ENCODE measurements at places on chromosomes 6 and 20.
A peak's percentile ranks its signal among the peaks of the same experiment; 100 is the strongest.

- no peak for DNase-seq
Measured at GRCh38 chr6:90350689-90351554, 54.3 kb upstream of the BACH2 start.

- DNase-seq = no peak
Measured at GRCh38 chr6:125415913-125416312, 114.1 kb upstream of the HDDC2 start.

DNA sequence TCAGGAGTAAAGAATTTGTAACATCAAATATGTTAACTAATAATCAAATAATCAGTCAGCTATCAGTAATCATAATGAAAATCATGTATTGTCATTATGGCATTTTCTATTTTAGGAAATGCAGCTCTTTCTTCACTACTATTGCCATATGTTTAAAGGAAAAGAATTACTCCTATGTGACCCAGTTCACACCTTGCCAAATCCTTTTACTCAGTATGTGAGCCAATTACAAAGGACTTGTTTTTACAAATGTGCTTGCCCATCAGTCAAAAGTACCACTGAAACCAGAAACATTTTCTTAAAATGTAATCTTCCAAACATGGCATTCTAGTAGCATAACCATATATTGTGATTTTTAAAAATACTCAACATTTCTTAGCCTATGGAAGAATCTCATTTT lies 63.6 kb downstream of the NCOA7 start:
- DNase-seq = no peak

- DNase-seq = no peak
Measured at GRCh38 chr6:119124079-119124824, 45.8 kb upstream of the FAM184A start.

- DNase-seq = no peak
Measured at GRCh38 chr6:44278774-44279697, 8.8 kb downstream of the TMEM151B start.

DNA sequence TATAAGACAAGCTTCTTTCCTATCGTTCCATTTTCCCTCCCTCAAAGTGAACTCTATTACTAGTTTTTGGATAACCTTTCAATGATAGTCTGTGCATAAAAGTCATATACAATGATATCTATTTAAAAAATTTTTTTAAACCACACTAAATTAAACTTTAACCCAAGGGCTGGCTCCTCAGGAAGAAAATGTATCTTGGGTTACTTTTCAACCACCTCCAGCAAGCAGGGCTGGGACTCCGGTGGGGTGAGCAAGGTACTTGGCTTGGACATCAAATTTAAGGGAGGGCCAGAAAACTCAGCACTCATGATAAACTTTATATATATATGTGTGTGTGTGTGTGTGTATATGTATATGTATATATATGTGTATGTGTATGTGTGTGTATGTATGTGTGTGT lies 13.9 kb upstream of the PPP1R3G start:
- DNase-seq = no peak

DNA sequence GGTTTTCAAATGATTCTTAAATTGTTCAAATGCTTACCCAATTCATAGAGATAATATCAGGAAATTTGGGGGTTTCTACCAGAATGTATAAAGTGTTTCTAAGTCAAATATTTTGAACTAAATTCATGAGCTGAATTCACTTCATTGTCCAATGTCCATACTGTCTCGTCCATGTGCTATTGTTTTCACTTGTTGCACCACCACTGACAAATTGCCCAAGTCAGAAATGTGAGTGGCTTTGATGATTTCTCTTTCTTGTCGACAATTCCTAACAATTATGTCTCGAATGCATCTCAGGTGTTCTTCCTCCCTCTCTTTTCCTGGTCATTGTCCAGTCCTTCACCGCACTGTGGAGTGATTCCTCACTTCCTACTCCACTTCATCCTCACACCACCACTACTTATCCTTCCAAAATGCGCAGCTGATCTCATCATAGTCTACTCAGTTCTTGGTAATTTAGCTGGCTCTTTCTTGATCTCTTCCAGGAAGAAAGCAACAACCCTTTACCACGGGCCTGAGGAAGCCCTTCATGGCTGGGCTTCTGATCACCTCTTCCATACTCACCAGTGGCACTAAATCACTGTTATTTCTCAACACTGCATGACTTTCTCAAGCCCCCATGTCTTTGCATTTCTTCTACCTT lies 161.1 kb downstream of the FOXA2 start:
- no peak for DNase-seq

GRCh38 chr20:16147216-16147615 lies 426.0 kb downstream of the KIF16B start:
- DNase-seq = no peak

GRCh38 chr6:117668736-117669135 lies 6.5 kb upstream of the NUS1 start:
- no peak for DNase-seq

- no peak for DNase-seq
Measured at GRCh38 chr6:30880698-30881252, 3.5 kb upstream of the DDR1 start.

- no peak for DNase-seq
Measured at GRCh38 chr6:88492241-88492640, 326.1 kb upstream of the CNR1 start.

GRCh38 chr6:26195924-26196845 lies 109.0 kb downstream of the HFE start:
- no peak for DNase-seq

GRCh38 chr6:31400467-31401289 lies 2.7 kb upstream of the MICA start:
- peak; percentile 24 for DNase-seq

DNA sequence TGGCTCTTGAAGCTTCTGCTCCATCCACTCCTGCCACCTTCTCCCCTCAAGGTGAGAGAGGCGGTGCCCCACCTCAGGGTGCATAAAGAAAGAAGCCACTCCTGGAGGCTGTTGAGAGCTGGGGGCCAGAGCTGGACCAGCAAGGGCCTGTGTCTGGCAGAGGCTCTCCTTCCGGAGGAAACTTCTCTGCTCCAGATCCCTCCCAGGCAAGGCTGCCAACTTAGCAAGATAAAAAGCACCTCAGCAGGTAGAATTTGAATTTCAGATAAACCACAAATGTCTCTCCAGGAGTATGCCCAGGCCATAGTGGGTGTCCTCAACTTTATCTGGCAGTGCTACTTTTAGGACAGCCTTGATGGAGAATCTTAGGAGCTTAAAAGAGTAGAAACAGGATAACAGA lies 13.8 kb downstream of the UNC93A start:
- no peak for DNase-seq

DNA sequence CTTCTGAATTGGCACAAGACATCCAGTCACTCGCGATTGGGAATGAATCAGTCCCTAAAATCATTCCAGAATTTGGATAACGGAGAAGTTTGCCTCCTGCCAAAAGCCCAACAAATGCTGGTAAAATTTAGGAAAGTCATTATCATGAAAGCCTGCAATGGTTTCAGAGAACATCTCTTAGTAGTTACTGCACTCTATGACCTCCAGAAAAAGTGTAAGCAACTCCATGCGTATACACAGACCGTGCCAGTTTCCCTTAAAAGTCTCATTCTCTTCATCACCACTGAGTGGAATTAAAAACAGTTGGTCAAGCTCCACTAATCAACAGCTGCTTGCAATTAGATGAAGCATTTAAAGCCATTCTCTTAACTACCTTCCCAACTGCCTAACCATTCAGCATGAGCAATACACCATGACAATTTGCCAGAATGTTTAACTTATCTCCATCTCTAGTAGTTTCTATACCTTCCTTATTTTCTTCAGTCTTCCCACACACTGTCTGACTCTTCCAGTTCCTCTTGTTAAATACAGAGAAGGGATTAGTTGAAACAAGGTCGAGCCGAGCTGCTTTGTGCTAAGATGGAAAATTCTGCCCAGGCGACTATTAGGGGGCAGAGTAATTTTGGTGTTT lies 183.6 kb upstream of the PRDM1 start:
- DNase-seq = no peak

- no peak for DNase-seq
Measured at GRCh38 chr6:11414176-11414963, 123.2 kb upstream of the TMEM170B start.

GRCh38 chr6:150894935-150895552 lies 29.5 kb downstream of the MTHFD1L start:
- no peak for DNase-seq

GRCh38 chr6:136958168-136958567 lies 36.1 kb downstream of the SLC35D3 start:
- no peak for DNase-seq

DNA sequence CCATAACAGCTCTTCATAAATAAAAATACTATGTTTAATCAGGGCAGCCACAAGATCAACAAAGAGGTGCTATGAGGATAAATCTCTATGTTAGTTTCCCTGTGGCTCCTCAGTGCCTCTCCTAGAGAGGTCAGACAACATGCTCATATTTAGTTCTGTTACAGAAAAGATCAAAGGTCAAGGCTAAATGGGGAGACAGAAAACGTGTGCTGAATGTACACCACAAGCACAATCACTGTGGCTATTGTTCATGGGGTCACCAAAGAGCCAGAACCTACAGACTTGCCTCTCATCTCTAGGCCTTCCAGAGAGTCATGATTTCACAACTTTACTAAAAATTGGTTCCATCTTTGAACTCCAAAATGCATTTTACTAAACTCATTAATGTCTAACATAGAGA lies 409.8 kb downstream of the HACE1 start:
- DNase-seq = no peak

- no peak for DNase-seq
Measured at GRCh38 chr20:51029963-51030920, 7.3 kb upstream of the KCNG1 start.

GRCh38 chr6:108291091-108291490 lies 3.8 kb upstream of the AFG1L start:
- DNase-seq = no peak

- DNase-seq = no peak
Measured at GRCh38 chr6:152453421-152453820, 183.7 kb downstream of the SYNE1 start.

DNA sequence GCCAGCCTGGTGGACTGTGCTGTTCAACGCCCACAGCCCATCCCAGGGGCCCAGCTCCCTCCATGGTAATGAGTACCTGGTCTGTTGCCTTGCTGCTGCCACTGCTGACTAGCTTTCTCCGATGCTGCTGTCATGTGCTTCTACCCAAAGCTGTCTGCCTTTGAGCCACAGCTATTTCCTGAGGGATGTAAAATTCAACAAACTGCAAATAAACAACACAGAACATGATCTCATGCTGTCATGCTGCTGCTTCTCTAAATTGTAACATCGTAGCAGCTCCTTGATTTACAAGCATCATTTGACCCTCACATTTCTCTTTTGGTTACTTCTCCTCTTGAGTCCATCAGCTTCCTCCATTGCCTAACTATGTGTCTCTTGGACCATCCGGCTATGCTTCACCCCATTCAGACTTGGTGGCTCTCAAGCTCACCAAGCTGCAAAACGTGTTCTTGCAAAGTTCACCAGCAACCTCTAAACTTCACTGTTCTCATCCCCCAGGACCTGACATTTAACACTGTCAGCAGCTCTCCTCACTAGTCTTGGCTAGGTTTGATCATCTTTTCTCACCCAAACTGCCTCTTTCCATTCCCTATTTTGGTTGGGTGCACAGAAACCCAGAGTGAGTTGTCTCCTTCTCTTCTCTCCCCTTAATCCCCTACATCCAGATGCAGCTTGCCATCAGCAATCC lies 54.6 kb downstream of the FYN start:
- DNase-seq = no peak

DNA sequence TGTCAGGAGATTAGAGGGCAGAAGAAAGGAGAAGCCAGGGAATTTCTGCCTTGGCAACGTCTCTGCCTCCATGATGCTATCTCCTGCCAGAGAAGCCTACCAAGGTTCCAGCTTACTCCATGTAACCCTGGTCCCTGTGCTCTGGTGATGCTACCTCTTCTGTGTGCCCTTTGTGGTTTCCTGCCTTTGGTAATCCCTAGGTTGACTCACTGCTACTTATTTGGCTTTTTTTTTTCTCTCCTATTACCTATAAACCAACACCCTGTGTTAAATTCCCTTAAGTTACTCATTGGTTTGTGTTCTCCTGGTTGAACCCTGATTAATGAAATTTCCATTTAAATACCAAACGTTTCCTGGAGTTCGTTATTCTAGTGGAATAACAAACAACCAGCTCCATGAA lies 527.8 kb upstream of the FLRT3 start:
- no peak for DNase-seq

GRCh38 chr6:141309295-141309694 lies 823.4 kb upstream of the GJE1 start:
- no peak for DNase-seq

DNA sequence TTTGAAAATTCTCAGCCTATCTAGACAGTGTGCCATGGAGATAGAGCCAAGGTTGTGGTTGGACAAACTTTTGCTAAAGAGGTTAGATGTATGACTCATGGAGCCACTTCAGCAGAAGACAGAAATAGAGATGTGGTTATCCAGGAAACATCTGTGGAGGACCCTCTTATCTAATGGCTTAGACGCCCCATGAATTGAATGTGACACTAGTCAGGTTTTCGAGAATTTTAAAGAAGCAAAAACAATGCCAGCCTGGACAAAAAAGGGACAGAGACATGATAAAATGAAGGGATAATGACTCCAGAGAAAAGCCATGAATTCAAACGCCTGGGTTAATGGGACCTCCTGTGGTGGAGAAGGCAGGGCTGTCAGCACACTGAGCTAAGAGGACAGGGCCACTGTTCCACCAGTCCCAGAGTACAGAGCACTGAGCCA lies 280.5 kb downstream of the CLVS2 start:
- no peak for DNase-seq
